ENCODE measurements at places on chromosomes 6 and 20. TPM values are rescaled to one million over a fixed set of nuclear protein-coding genes. Genes with fewer than 3 reads are reported as not detected.

DNA sequence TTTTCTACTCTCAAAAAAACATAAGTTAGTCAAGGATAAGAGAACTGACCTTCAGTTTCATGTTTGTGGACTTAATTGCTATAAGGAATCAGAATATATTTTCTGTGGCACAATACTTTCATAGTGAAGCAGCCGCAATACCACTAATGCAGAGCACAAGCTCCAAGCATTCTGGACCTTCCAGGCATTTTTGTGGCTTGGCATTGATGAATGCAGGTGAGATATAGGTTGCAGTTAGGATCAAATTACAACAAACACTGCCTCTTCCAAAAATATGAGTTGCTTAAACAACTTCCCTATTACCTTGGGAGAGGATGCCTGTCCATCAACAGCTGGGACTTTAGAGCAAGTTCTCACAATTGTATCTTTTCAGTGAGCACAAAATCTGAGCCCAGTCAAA is 162.8 kb upstream of the RSPO3 start:
- DNase-seq, result peak; percentile 63

DNA sequence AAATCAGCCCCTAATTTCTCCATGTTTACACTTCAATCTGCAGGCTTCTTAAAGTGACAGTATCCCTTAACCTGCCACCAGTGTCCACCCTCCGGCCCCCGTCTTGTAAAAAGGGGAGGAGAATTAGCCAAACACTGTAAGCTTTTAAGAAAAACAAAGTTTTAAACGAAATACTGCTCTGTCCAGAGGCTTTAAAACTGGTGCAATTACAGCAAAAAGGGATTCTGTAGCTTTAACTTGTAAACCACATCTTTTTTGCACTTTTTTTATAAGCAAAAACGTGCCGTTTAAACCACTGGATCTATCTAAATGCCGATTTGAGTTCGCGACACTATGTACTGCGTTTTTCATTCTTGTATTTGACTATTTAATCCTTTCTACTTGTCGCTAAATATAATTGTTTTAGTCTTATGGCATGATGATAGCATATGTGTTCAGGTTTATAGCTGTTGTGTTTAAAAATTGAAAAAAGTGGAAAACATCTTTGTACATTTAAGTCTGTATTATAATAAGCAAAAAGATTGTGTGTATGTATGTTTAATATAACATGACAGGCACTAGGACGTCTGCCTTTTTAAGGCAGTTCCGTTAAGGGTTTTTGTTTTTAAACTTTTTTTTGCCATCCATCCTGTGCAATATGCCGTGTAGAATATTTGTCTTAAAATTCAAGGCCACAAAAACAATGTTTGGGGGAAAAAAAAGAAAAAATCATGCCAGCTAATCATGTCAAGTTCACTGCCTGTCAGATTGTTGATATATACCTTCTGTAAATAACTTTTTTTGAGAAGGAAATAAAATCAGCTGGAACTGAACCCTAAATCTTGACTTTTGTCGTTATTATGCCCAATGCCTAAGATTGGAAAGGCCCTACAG is 4.5 kb downstream of the SOX4 start:
- peak; percentile 32 for DNase-seq

- DNase-seq, result no peak
Observed at GRCh38 chr6:85975957-85976356, 333.3 kb upstream of the SYNCRIP start.

DNA sequence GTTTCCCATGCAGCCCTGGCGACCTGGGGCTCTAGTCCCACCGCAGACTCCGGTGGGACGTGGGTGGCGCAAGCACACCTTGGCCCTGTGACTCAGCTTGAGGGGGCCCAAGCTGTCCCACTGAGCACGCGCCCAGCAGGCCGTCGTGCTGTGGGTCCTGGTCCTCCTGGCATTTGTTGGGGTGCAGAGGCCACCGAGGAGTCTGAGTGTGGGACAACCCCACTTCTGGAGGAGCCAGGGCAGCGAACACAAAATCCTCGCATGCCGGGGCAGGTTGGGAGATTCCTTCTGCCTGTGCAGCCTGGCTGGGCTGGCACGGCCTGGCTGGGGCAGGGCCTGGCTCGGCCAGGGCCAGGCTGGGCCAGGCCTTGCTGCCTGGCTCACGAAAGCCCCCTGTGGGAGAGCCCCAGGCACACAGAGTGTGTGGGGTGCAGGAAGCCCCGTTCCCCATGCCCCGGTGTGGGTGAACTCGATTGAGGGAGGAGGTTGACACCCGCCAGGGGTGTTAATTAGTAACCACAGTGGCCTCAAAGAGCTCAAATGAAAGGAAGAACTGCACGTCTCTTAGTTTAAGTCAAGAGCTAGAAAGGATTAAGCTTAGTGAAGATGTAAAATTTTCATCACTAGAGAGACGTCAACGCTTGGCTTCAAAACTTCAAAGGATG is 1808.5 kb upstream of the DEFB115 start:
- no peak for DNase-seq

DNA sequence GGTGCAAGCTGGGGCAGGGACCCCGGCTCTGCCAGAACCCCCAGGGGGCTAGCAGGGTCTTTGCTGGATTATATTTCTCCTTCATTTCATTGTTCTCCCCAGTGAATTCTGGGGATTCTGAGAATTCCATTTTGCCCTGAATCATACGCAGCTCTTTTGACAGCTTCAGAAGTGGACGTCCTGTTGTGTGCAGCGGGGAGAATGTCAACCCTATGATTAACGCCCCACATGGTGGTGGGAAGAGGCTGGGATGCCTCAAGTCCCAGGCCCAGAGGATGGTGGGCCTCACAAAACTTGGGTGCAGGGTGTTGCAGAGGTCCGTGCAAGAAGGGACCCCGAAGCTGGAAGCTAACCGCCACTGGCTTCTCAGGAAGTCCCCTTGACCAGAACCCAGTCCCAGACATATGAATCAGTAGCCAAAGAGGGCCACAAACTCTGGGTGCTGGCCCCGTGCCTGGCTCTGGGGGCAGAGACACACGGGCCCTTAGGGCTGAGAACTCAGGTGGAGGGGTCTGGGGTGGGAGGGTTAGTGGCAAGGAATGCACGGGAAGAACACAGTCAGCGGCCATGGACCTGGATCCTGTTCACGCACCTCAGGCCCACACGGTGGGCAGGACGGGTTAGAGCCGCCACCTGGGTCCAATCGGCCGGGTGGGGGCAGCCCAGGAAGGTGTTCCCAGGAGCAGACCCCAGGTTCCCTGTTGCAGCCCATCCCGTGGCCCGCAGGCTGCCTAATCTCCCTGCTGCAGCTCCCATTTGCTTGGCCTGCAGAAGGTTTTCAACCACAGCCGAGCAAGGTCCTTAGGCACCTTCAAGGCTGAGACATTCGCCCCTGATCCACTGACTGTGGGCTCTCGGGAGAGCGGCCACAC is 51.2 kb downstream of the YTHDF1 start:
- no peak for DNase-seq

- DNase-seq, result peak; percentile 90
Observed at GRCh38 chr6:17278289-17279063, 2.7 kb upstream of the RBM24 start.

GRCh38 chr6:26027491-26028211 is 59.6 kb upstream of the HFE start:
- DNase-seq, result no peak

- no peak for DNase-seq
Observed at GRCh38 chr6:44002067-44002592, 125.1 kb downstream of the MRPL14 start.

GRCh38 chr6:9057937-9058336 is 622.6 kb upstream of the SLC35B3 start:
- no peak for DNase-seq

MAP7 gene
- 13.9 TPM for total RNA-seq

PRR18 gene
- not detected for total RNA-seq

USP49 gene
- 2.3 TPM for total RNA-seq

PHF20 gene
- total RNA-seq, result 56.3 TPM

All from PC-3 (cell line).